Upper lobe of left lung (tissue), 6 donors: ENCODE measurements at places on chromosomes 12 and 14. TPM values are rescaled to one million over a fixed set of nuclear protein-coding genes. Genes with fewer than 3 reads are reported as not detected.

The GEMIN2 gene
- total RNA-seq: 26.1 TPM

DNA sequence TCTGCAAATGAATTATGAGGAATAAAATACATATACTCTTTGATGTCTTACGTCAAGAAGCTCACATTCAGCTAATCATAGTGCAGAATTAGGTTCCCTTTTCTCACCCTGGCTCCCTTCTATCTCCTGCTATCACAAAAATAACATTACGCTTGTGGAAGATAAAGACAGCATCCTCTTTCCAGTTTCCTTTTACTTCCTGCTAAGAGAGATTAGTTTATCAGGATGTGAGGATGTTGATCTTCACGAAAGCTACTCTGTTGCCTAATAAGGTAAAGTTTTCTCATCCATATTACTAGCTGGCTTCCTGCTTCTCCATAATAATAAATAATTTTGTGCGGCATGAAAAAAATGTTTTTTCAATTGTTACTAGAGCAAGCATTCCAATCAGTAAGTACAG, 217.7 kb upstream of the DCN start:
- no peak for DNase-seq

The PRR4 gene
- total RNA-seq: 2.8 TPM

DNA sequence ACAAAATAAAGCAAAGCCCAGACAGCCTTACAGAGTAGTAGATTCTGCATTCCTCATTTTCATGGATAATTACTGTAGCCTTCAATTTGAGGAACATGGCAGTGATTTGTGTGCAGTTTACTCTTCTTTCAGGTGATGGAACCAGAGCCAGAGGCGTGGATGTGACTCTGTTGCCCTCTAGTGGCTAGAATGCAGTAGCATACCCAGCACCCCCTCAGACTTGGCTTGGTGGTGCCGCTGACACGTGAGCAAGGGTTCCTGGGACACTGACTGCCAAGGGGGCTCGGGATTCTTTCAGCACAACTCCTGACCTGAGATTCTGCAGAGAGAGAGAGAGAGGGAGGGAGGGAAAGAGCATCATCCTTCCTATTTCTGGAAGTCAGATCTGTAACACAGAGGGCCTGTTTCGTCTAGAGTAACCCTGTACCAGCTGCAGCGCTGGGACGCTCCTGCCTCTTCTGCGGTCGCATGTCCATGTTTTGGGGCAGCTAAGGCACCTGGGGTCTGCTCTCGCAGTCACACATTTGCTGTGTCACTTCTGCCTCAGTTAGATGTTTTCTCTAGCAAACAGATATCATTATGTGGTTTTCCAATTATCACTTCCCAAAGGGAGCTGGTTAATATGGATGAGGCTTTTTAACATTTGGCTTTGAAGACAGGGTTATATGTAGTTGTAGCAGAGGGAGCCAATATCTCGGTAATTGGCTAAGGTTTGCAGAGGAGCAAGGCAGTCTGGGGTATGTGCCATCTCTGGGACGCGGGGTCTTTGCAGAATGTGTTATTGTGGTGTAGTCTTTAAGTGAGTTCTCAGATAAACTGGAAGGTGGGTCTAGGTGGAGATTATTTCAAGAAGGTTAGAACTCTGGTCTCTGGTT, 428.1 kb downstream of the NRXN3 start:
- peak; percentile 32 for DNase-seq

DNA sequence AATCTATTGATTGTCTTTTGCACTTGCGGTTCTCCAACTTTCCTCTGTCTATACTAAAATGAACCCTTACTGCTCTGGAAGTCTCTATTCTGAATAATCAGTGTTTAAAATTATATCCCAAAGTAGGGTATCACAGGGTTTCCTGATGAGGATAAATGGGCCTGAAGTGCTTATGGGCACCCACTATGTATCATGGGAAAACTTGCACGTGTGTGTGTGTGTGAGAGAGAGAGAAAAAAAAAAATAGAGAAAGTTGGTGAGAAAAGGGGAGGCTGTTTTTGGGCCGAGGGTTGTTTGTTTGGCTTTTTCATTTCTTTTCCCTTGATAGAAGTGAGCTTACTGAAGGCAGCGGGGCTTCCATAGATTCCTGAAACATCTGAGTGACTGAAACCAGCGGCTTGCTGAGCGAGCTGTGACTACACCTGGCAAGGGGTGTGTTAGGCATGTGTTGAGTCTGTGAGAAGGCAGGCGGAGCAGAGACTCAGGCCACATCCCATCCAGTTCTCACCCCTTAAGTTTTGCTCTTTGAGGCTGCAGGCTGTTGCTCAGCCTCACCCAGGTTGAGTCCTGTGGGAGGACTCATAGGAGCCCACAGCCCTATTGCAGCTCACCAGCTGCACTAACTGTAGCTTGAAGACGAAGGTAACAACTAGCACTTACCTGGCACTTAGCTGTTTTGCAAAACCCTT, 17.2 kb downstream of the PPFIBP1 start:
- no peak for DNase-seq

DNA sequence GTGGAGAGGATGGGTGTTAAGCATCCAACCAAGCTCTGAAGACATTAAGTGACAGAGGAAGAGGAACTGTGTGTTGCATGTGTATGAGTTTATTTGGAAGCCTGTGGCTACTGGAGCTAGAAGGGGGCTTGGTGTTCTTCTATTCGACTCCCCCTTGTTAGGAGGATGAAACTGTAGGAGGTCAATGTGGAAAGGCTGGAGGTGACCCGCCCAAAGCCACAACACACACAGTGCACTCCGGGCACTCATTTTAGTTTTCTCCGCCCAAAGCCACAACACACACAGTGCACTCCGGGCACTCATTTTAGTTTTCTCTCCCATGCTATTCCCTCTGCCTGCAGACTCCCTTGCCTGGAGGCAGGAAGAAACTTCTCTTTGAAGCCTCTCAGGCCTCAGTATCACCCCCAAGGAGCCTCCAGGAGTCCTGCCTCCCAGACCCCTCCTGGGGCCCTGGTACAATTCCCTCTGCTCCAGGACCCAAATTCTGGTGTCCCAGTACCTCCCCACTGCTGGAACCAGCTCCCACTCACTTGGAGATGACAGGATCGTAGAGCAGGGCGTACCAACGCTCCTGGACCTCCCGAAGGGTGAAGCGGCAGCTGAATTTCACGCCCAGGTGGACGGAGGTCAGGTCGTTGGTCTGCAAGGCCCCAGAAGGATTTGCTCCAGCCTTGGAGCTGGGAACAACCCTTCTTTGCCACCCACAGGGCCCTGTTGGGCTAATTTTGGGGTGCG, 3.8 kb downstream of the MCRS1 start:
- DNase-seq: no peak

The CELA1 gene
- total RNA-seq: not detected
